ENCODE measurements at places on chromosomes 4 and X.

DNA sequence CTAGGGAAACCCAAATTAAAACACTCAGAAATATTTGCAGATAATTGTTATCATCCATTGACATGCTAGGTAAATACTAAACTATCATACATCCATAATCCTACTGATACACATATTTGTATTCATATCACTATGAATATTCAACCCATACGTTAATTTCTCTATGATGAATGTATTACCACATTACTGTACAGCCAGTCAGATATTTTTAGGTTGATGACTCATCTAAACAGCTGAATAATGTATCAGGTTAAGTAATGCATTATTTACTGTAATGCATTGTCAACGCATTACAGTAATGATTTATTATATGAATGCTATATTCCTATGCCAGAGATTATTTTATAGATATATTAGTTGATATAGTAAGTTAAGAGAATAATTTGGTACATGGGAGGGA, 37.1 kb downstream of the VEGFC start:
- no peak for DNase-seq

DNA sequence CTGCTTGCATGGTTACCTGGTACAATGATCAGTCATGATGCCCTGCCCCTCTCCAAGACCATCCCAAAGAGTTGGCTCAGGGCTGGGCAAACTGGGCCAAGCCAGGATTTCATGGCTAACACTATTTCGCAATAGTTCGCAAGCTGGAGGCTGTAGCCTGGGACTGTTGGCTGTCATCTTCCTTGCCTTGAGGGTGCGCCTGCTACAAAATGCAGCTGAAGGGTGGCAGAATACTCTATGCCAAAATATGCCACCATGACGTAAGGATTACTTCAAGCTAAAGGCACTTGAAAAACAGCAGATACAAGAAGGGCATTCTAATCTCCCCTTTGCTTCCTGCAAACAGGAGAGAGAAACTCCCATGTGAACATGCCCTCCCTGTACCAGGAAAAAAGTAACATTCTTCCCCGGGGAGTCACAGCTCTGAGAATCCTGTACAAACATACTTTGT, 21.0 kb downstream of the SAT1 start:
- peak; percentile 66 for DNase-seq

GRCh38 chr4:61335241-61335763, 135.2 kb downstream of the ADGRL3 start:
- DNase-seq = no peak

DNA sequence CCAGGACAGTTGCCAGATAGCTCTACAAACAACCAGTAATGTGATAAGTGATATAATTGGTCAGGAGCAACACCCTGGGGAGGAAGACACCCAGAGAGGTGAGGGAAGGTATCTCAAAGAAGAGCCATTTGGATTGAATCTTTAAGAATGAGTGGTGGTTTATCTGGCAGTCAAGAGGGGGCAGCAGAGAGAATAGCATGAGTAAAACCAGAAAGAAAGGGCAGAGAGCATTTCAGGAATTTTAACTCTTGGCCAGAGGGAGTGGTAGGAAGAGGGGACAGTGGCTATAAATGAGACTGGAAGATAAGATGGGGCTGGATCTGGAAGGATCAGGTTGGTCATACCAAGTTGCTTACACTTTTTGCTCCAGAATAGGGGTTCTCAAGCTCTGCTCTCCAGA, 5.9 kb upstream of the SEPTIN6 start:
- no peak for DNase-seq

- no peak for DNase-seq
Observed at GRCh38 chr4:26420438-26420837, 69.8 kb downstream of the CCKAR start.

DNA sequence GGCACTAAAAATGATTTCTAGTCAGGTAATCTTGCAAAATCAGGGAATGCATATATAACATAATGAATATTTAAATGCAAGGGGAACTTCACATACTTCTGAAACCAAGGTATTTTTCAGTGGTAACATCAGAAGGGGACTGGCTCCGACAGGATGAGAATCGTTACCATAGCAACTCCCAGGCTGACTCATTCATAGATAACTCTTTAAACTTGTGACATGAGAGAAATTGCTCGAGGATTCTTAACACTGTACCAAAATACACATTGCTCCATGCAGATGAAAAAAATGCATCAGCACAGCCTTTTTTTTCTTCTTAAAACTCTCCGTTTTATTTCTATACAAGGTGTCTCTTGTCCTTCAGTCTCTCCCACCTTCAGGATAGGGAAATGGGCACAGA, 114.3 kb downstream of the GABRB1 start:
- DNase-seq = no peak

GRCh38 chr4:119872371-119873016, 194.2 kb downstream of the MAD2L1 start:
- DNase-seq = no peak

- DNase-seq = no peak
Observed at GRCh38 chrX:15750611-15751154, 12.6 kb downstream of the CA5B start.

- DNase-seq = peak; percentile 49
Observed at GRCh38 chrX:69027181-69028005, 137.9 kb downstream of the PJA1 start.

DNA sequence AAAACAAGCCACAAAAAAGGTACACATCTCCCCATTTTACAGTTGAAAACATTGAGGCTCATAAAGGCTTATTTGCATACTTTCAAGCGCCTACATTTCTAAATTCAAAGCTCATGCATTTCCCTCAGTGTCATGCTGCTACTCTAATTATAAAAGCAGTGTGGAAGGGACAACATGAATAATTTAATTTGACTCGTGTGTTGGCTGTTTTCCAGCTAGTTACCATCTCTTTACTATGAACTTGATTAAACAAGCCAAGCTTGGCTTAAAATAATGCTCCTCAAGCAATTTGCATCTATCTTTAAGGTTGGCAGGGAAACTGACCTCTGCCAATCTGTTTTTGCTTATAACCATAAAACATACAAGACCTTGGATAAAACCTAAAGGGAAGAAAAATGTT, 252.5 kb upstream of the NEIL3 start:
- DNase-seq = no peak

GRCh38 chr4:1249731-1250526, 999 bp upstream of the CTBP1 start:
- DNase-seq = no peak

- no peak for DNase-seq
Observed at GRCh38 chrX:23816179-23816578, 33.2 kb downstream of the SAT1 start.

- no peak for DNase-seq
Observed at GRCh38 chr4:185404031-185404430, 7.4 kb downstream of the ANKRD37 start.

- DNase-seq = no peak
Observed at GRCh38 chr4:122762520-122762919, 30.0 kb downstream of the BBS12 start.

- no peak for DNase-seq
Observed at GRCh38 chr4:86939729-86940575, 5.1 kb downstream of the AFF1 start.

GRCh38 chrX:150880808-150881165, 17.7 kb downstream of the CD99L2 start:
- DNase-seq = no peak

- DNase-seq = no peak
Observed at GRCh38 chrX:78514852-78515251, 144.3 kb downstream of the RTL3 start.

All from pulmonary artery endothelial cell (primary cell).